ENCODE measurements at places on chromosomes 13 and 19.

GRCh38 chr19:18440415-18440877, 2.5 kb upstream of the ISYNA1 start:
- no peak for DNase-seq

GRCh38 chr13:94286581-94286980, 192.9 kb downstream of the DCT start:
- no peak for DNase-seq

- no peak for DNase-seq
These were observed 6.7 kb downstream of the CXCL17 start for GRCh38 chr19:42436006-42436405.

DNA sequence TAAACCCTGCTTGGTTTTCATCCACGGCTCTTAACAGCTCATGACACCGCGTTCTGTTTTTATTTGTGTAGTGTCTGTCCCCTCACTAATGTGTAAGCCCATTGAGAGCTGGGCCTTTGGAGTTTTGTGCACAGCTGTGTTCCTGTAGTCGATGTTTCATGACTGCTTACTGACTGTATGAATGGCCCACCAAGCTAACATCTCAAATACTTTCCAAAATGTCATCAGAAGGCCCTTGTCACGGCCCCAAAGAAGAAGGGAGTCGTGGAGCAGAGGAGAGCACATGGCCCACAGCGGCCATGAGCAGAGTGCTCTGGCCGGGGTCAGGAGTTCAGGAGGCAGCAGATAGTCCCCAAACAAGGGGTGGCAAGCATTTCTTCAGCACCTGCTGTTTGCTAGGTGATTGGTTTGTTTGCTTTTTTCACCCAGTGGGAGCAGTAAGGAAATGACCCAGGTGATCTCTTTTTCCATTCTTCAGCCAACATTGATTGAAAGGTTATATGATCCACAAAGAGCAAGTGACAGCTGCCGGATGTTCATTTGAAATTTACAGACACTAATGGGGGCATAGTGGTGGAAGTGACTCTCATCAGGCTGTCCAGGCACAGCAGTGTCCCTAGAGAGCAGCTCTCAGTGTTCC, 315.2 kb downstream of the ATP8A2 start:
- DNase-seq, result peak; percentile 92

GRCh38 chr13:113348591-113348990, 15.3 kb downstream of the GRTP1 start:
- no peak for DNase-seq

DNA sequence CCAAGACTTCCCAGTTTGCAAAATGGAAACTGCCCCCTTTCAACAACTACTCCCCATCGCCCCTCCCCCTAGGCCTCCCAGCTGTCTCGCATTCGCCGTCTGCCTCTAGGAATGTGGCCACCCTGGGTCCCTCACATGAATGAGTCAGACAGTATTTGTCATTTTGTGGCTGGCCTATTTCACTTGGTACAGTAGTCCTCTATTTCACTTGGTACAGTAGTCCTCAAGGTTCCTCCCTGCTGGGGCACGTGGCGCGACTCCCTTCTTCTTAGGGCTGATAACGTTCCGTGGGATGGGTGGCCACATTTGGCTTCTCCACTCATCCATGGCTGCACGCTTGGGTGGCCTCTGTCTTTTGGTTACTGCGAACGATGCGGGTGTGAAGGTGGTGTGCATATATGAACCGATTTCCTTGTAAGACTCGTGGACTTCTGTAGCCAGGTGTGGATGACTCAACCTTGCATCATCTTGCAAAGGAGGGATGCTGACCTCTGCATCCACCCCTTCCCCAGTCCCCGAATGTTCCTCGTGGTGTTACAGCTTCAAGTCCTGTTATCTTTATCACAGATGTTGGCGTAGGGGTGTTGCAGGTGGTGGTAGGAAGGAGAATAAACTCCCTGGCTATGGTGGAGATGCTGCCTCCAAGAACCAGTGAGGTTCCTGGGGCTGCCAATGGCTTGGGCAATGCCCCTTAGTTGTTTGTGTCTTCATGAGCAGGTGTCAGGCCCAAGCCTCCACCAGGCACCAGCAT, 112.1 kb upstream of the SOX1 start:
- DNase-seq, result no peak

DNA sequence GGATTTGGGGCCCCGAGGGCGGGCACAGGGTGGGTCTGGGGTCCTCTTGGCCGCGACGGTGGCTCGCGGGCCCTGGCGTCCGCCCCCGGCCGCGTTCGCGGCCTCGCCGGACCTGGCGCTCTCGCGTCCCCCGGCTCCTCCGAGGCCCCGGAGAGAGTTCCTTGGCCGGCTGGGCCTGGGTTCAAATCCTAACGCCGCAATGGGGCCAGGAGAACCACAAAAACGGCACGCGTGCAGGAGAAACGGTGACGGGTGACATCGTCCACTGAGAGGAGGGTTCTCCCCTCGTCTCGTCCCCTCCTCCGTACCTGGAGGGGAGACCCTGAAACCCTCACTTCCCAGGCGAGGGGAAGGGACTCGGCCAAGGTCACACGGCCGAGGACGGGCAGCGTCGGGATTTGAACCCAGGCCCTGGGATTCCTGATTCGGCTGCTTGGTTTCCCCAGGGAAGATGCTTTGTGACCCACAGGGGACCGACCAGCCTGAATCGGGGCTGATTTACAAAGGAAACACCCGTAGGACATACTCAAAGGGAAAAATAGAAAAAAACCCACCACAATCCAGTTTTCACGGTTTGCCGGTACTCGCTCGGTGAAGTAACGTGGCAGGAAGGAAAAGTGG, 624 bp downstream of the SAFB start:
- no peak for DNase-seq

DNA sequence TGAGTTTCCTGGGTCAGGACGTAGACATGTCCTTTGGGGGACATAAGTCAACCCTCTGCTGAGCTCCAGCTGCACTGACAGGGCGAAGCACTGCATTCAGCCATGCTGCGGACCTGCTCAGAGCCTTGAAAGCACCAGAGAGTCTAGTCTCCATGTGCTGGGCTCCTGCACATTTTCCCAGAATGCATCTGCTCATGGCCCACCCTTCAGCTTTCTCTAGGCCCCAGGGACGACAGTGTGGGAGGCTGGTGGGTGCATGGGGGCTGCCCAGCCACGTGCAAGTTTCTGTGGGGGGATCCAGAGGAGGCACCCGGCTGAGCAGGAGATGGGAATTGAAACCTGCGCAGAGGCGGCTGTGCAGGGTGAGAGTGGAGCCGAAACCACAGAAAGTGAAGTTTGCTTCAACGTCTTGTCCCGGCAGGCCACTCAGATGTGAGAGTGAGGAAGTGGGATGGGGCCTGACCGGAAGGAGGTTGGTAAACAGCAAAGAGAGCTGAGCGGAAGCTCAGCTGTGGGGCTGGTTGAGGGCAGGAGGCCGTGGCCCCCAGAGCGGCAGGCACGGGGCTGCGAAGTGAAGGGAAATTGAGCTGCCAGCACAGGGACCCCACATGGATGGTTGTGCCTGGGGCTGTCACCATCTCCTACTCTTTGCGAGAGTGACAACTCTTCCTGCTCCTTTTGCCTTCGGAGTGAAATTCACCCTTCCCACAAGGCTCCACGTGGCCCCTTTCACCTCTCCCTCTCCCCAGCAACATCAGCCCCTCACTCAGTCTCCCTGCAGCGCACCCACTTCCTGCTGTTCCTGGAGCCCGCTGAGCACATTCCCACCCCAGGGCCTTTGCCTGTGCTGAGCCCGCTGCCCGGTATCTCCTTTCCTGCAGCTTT, 11.8 kb downstream of the PGLS start:
- no peak for DNase-seq

- DNase-seq, result no peak
These were observed 47.7 kb upstream of the ZNF83 start for GRCh38 chr19:52685811-52686210.

DNA sequence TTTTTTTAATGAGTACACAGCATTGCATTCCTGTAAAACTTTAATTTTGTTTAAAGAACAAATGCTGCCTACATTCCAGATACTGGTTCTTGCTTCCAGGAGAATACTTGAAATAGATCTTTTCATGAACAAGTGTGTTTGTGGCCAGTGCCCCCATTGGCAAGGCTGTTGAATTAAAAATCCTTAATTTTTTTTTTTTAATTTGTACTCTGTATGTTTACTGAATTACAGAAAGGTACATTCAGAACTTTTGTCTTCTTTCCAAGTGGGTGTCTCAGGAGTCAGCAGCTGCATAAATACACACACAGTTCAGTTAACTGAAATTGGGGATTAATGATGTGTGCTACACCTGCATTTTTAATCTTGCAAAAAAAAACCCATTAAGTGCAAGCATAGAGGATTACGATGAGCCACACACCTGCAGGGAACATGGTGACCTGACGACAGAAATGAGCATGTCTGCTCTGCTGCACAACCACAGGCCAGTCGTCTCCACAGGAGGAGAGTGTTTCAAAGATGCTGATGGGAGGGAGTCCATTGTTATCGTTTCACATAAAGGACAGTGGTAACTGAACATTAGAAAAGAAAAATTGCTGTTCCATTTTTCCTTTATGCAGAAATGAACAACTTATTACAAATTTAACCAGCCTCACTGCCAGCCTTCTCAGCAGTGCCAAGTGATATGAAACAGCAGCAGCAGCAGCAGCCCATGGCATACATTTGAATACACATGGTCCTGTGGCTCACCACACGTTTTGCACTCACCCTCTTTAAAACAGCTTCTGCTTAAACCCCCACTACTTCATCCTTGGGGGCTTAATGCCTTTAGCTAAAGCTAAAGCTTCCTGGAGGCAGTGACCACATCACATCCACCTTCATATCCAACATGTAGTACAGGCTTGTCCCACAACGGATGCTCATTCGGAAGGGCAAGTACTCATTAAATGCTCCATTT, 72.3 kb upstream of the RFC3 start:
- peak; percentile 82 for DNase-seq

DNA sequence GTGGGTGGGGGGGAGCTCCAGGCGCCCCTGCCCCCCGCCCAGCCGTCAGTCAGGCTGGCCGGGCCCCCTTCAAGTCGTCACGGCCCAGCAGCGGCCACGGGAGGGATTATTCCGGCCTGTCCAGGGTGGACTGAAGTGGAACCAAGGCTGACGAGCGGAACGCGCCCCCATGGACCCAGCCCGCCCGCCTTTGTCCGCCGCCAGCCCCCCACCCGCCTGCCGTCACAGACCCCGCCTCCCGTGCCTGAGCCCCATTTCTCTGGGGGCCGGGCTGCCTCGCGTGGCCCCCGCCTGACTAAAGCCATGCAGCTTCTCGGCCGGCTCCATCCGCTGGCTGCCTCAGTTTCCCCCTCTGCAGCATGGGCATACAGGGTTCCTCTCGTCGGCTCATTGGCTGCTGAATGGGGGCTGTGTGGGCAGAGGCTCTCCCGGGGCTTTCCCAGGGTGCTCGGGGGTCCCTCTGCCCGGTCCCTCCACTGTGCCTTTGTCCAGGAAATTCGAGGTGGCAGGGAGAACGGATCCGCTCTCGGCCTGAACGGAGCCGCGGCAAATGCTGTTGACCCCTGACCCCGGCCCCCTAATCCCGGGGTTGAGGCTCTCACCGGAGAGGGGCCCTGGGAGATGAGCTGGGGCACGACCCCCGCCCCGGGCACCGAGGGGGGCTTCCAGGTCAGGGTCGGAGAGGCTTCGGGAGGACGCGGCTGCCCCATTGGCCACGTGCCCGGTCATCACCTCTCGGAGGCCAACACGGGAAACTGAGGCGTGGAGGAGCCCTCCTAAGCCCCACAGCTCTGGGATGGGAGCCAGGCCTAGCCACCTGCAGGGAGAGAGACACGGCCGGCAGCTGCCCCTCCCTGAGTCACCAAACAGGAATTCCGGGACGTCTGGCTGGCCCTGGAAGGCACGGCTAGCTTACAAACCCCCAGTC, 27.4 kb downstream of the EFNA2 start:
- no peak for DNase-seq

DNA sequence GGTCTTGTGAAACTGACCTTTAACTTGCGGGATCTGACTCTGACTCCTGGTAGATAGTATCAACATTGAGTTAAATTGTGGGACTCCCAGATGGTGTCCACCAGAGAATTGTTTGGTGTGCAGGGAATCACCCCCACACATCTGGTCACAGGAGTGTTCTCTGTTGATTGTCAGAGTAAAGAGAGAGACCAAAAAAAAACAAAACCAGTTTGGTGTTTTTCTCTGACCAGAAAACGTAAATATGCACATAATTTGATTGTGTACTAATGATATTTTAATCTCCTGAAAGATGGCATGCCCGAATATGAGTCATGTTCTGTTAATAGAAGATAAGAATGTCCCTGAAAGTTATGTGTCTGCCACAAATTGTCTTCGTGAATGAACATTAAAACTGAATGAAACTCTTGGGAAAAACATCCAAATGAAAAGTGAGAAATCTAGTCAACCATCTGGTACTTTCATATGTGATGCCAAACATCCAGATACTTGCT, 118.5 kb upstream of the GPC6 start:
- DNase-seq, result no peak

- no peak for DNase-seq
These were observed 47.9 kb downstream of the ACTN4 start for GRCh38 chr19:38695317-38695683.

- peak; percentile 81 for DNase-seq
These were observed 3.9 kb downstream of the MIDN start for GRCh38 chr19:1252221-1252820.

DNA sequence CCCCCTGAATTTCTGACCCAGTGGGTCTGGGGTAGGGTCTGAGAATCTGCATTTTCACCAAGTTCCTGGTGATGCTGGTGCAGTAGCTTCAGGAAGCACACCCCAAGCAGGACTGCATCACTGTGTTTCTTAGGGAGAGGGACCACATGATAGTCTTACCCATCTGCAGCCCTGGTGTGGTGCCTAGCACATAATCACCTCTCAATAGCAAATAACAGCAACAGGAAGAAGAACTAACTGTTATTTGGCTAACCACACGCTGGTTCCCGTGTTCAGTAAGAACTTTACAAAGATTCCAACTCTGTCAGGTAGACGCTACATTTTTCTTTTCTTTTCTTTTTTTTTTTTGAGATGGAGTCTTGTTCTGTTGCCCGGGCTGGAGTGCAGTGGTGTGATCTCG, 41.9 kb upstream of the SPATA13 start:
- DNase-seq, result no peak

DNA sequence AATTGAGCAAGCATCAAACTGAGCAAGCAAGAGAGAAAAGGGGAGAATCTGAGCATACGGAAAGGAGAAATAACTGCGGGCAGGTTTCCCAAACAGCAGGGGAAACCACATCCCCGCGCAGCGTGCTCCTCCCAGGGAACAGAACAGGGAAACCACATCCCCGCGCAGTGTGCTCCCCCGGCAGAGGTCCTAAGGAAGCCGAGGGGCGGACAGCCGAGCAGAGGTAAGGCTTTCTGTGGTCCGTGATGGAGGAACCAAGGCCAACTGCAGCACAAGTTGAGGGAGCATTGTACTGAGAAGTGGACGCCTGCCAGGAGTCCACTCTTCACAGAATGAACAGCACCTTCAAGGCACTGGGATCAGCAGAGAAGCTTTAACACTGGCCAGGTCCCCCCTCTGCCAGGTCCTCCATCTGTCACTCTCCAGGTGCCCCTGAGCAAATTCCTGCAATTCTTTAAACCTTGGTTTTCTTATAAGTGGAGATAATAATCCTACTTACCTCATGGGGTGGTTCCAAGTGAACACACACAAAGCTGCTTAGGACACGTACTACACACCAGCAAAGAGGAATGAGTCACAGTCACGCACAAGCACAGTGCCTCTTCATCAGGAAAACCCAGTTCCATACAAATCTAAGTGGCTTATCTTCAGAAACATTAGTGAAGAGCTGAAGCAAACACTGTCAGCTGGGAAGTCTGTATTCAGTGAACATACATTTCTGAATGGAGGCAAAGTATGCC, 23.0 kb upstream of the LAMP1 start:
- no peak for DNase-seq

All from NCI-H1417 (cell line).